ENCODE measurements at places on chromosomes 2 and 18.

DNA sequence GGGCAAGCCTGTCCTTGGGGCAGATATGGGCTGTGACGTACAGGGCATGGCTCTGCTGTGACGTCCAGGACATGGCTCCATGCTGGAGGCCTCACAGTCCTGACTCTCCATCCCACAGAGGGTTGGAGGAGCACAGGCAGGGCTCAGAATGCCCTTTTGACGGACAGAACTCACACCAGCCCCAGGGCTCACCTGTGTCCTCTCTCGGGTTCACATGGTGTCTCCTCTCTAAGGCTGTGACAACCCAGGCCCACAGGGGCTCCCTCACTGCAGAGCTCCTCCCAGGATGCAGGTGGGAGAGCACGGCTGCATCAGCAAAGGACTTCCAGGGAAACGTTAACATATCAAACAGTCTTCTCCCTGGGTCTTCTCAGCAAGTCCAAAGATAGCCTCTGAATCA, 133.8 kb downstream of the EIPR1 start:
- no peak for DNase-seq

GRCh38 chr2:157441072-157441454, 2.8 kb downstream of the CYTIP start:
- DNase-seq: peak; percentile 82

- no peak for DNase-seq
Measured at GRCh38 chr2:172859581-172860335, 124.1 kb downstream of the RAPGEF4 start.

GRCh38 chr2:32732912-32733472, 105.1 kb downstream of the TTC27 start:
- no peak for DNase-seq

DNA sequence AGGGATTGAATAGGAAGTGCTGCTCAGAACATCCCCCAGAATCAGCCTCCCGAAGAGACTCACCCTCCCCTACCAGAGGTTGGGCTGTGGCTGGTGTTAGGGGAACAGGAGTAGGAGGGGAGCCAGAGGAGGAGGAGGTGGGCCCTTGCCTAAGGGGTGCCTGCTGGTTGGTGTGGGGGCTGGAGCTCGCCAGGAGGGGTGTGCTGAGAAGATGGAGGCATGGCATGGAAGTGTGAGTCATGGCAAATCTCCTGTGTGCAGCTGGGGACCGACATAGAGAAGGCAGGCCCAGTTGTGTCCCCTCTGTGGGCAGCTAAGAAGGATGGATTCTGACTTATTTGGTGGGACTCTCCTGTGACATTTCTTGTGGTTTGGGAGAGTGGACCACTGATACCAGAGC, 73.7 kb downstream of the DGKD start:
- no peak for DNase-seq

- DNase-seq: no peak
Measured at GRCh38 chr2:224278531-224278930, 123.4 kb downstream of the FAM124B start.

DNA sequence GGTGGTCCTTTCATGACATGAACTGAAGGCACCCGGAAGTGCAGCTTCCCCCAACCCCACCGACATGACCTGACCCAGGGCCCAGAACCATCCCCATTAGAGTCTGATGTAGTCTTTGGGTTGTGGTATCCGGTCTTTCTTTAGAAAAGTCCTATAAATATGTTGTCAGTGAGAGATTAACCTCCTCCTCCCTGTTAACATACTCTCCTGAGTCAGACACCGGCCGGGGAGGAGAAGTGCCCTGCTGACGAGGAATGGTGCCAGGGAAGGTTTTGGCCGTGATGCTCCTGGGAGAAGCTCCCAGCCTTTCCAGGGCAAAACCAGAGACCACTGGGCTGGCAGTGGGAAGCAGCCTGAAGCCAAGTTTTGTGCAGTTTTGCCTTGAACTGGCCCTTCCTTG, 109.0 kb downstream of the LAMA3 start:
- DNase-seq: no peak

DNA sequence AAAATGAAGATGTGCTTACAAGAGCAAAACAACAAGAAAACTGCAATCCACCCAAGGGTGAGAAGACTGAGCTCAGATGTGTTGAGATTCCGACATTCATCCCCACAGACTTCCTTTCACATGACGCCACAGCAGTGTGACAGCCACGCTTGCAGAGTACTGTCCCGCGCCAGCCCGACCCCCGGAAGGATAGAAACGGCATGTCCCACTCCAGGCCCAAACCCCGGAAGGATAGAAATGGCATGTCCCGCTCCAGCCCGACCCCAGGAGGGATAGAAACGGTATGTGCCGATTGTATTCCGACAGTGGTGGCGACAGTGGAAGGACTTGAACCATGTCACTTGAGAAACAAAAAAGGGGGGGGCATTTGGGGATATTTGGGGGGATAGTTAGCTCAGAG, 119.1 kb upstream of the PXDN start:
- no peak for DNase-seq

- DNase-seq: peak; percentile 2
Measured at GRCh38 chr2:95734976-95735890, 143.4 kb downstream of the TRIM43 start.

DNA sequence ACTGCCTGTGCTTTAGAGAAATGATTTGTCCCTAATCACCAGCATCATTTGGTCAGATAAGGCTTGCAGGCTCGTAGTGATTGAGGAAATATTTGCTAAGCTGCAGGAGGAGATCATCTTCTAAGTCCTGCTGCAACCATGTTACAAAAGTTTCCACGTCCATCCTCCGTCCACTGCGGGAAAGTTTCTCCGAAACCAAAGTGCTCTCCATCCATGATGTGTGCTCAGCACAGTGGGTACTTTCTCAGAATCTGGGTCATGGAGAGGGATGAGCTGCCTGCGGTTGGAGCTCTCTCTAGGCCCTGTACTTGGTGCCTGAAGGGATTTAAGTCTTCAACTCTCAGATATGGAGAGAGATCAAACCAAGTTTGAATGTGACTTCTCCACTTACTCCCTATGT, 39.3 kb downstream of the IL1RL2 start:
- DNase-seq: no peak

DNA sequence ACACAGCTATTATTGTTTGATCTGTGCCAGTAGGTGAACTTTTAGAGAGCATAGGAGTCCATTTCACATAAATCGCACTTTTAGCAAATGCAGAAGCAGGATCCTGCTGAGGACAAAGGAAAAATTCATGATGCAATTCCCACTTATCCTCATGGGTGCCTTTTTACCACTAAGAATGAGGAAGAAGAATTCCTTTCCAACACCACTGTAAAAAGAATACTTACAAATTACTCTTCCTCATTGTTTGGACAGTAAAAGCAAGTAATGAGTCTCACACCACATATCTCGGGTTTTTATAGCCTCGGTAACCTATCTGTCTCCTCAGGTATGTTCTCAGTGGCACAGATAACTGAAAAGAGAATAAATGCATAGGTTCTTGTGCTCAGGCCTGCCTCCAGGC, 238.5 kb downstream of the MTX2 start:
- DNase-seq: no peak

DNA sequence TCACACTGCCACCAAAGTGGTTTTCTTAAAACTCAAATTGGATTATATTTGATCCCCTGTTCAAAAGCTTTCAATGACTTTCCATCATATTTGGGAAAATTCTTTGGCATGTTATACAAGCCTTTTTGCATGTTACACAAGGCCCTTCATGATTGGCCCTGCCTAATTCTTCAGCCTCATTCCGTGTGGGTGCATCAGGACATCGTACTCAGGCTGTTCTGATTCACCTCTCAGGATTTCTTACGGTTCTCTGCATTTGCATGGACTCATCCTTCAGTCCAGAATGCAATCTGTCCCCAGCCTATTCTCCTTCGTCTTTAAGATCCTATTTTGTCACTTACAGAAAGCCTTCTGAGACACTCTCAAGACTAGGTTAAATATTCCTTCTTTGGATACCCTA, 107.8 kb downstream of the LYPD1 start:
- no peak for DNase-seq

GRCh38 chr2:84849271-84849952, 31.5 kb downstream of the TRABD2A start:
- DNase-seq: peak; percentile 58

DNA sequence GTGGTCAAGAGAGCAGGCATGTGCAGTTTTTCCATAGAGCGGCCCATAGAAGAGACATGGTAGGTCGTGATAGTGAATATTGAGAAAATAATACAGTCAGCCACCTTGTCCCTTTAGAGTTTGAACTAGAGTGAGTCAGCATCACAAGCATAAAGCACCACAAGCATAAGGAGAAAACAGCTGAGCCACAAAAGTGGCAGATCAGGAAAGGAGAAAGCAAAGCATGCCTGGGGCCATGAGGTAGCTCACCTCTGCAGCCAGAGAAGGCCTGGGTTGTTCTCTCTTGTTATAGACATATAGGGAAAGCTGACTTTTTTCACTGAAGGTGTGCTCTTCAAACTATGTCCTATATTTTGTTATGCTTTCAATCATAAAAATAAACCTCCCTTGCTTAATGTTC, 879.0 kb downstream of the DSC3 start:
- no peak for DNase-seq

- DNase-seq: no peak
Measured at GRCh38 chr2:102321941-102322719, 10.8 kb downstream of the IL1RL1 start.

DNA sequence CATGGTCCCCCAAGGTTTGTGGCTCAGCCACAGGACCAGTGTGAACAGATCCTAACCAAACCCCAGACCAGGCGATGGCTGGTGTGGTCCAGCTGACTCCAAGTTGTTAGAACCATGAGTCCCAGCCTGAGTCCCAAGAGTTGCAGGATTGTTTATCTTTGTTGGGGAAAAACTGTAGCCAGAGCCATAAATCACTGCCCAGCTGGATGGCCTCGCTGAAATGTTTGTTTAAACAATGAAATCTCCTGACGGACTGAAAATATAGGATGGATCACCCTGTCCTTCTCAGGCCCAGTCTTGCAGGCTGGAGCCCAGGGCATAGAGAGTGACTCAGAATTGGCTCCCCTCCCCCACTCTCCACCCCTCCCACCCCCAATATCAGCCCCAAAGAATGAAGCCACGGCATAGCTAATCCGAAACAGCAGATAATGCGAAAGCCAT, 36.4 kb downstream of the PKDCC start:
- no peak for DNase-seq

GRCh38 chr18:75714766-75715165, 287.3 kb upstream of the SMIM21 start:
- DNase-seq: no peak

- DNase-seq: no peak
Measured at GRCh38 chr18:11821643-11822237, 29.5 kb upstream of the CHMP1B start.

DNA sequence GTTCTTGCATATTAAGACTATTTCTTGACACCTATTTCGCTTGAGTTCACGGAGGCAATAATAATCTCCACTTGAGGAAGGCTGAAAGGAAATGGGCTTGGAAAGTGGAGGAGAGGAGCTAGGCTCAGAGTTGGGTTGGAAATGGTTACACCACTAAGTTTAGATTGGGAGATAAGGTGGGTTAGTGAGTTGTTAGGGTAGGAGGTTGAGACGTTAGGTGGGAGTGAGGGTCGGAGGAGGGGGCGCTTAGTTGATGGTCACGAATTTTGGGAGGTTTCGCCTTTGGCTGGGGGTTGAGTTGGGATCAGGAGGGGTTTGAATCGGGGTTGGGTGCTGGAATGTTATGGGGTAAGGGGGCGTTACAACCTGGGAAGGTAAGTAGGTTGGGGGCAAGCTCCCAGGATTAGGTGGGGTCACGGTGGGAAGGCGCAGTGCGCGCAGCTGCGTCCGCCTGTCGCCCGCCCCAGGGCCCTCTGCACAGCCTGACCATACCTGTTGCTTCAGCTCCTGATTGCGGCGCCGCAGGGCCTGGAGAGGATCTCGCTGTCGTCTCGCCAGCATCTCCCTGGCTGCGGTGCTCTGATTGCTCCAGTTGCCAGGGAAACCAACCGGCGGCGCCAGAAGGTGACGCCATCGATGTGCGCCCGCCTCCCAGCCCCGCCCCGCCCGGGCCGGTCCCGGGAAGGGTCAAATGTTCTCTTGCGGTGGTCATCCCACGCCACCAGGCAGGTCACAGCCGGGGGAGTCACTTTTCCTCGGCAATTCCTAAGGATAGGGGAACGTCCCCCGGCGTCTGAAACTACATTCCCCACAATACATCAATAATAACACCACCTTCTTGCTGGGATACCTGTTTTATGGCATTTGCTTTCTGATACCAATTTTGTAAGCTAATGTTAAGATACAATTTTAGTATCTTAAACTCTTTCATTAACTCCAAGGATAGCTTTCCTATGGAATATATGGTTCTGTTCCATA, at the start of gene NPHP1:
NPHP1 (minus strand) TSS at position 606 of the 978 bp plus-strand sequence; CDS start at position 561, 45 bp downstream.
- DNase-seq: peak; percentile 85

- DNase-seq: no peak
Measured at GRCh38 chr2:153971855-153972254, 100.1 kb downstream of the GALNT13 start.

DNA sequence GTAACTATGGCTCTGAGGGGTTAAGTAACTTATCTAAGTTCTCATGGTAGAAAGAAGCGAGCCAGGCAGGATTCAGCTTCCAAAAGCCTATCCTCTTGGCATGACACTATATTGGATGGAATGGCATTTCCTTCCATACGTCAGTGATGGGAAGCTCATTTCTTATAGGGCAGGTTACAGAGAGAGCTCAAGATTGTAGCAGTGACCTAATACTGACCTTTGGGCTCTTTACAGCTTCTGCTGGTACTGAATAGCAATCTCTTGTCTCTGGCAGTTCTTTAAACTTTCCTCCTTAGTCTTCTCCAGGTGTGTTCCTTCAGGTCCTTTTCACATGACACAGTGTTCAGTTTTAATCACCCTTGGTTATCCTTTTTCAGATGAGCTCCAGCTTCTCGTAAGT, 133.0 kb downstream of the HRH4 start:
- DNase-seq: no peak

- DNase-seq: no peak
Measured at GRCh38 chr18:48662011-48662661, 123.3 kb downstream of the CTIF start.

GRCh38 chr2:132881546-132881945, 211.5 kb upstream of the LYPD1 start:
- no peak for DNase-seq

- no peak for DNase-seq
Measured at GRCh38 chr2:235366390-235366789, 127.5 kb upstream of the AGAP1 start.

- DNase-seq: no peak
Measured at GRCh38 chr2:21052044-21052443, 8.2 kb upstream of the APOB start.

DNA sequence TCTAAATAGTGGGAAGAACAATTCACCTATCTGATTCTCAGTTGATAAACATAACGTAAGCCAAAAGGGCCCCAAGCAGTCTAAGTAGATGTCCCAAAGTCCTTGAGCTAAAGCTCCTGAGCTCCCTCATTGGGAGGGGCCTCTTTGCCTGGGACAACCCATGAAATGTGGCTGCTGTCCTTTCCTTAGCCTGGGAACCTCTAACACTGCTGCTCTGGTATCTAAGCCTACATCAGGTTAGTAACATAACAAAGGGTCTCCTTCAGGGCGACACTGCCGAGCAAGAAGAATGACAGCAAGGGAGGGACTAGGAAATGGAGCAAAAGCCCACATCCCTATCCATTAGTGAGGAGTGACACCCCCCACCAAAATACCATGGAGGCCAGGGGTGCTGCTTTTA, 98.3 kb downstream of the MAPRE2 start:
- DNase-seq: no peak

Measured in CD4-positive, alpha-beta T cell treated with Interleukin-21 for 1 hour (primary cell).